Cardiac muscle cell (in vitro differentiated cells and primary cell): ENCODE measurements at places on chromosomes 7 and 10. TPM values are rescaled to one million over a fixed set of nuclear protein-coding genes. Genes with fewer than 3 reads are reported as not detected.

GALNT17 gene
- 2.9 and 4.6 TPM in 2 replicates for polyA plus RNA-seq

LEP gene
- not detected in 2 replicates for polyA plus RNA-seq

KBTBD2 gene
- 35.4 and 45.8 TPM in 2 replicates for polyA plus RNA-seq

OR6B1 gene
- polyA plus RNA-seq, result not detected in 2 replicates

C10orf67 gene
- 0.16 TPM in 1 of 2 replicates, not detected in the other for polyA plus RNA-seq

ZNF862 gene
- 8.7 and 8.9 TPM in 2 replicates for polyA plus RNA-seq

CFAP69 gene
- 2.5 and 3.9 TPM in 2 replicates for polyA plus RNA-seq

TBC1D12 gene
- 3.3 and 5.3 TPM in 2 replicates for polyA plus RNA-seq

PIK3CG gene
- polyA plus RNA-seq, result not detected in 2 replicates

GPR26 gene
- polyA plus RNA-seq, result not detected in 2 replicates

GRCh38 chr10:31698181-31698830 lies 230.3 kb downstream of the ARHGAP12 start:
- peak; percentile 94 for DNase-seq

- no peak for DNase-seq
These were observed 15.4 kb downstream of the TFAM start for GRCh38 chr10:58400609-58401008.

DNA sequence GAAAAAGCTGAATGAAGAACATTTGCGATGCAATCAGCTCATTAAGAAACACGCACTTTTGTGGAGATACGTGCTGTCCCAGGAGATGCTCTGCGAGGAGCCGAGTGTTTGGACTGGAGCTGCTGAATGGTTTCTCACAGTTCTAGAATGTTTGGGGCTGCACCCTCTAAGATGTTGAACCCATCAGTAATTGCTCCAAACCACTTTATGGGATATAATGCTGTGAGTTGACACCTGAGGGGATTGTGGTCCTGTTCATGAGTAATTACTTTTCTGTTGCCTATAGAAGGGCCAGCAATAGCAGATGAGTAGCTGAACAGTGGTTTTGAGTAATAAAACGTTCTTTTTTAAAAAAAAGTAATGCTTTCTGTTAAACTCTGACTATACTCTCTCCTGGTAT lies 63.1 kb downstream of the IKZF1 start:
- DNase-seq, result no peak

DNA sequence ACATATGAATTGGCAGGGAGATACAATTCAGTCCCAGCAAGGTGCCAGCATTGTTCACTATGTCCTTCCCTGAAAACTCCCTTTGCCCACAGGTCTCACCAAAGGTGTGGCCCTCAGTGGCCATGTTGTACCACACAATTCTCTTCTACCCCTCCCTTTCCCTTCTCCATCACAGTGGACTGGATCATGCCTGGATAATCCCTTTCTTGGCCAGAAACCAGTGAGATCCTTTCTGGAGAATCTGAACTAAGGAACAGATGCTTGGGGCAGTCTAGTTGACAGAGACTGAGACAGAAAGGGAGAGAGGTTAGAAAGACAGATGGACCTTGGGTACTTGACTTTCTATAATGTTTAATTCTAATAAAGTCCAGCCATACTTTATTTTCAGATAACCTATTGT lies 9.5 kb downstream of the NMT2 start:
- no peak for DNase-seq

DNA sequence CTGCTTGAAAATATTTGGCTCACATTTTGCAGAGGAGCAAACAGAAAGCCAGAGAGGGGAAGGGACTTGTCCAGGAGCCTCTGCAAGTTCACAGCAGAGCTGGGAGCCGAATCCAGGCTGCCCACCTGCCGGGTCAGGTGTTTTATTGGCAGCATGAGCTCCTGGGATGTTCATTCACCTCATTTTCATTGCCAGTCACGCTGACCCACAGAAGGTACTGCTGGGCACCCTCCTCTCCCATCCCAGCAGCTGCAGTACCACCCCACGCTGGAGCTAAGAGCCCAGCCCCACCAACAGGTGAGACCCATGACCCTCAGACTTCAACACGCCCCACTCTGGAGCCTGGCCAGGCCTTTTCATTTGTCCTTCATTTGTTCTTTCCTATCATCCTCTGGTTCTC lies 102.7 kb downstream of the GRID1 start:
- DNase-seq, result no peak

DNA sequence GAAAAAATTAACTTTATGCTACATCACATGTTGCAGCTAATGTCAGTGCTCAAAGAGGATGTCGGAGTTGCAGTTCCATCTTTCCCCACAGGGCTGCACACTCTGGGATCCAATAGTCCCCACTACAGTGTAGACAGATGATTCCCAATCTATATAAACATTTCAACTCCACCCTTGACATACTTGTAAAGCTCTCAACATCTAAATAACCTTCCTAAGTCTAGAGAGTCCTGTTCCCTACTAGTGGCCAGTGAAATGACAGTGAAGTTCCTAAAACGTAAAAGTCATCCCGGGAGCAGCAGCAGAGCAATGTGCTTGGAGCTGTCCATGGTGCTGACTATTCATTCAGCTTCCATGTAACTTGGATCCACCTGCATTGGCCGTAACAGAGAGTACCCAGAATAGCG lies 145.1 kb downstream of the GRM8 start:
- DNase-seq, result peak; percentile 92

DNA sequence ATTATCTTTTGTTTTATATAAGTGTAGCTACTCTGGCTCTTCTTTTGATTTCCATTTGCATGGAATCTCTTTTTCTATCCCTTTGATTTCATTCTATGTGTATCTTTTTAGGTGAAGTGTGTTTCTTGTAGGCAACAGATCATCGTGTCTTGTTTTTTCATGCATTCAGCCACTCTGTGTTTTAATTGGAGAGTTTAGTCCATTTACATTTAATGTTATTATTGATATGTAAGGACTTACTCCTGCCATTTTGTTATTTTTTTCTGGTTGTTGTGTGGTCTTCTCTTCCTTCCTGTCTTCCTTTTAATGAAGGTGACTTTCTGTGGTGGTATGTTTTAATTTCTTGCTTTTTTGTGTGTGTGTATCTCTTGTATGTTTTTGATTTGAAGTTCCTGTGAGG lies 81.6 kb downstream of the BBS9 start:
- DNase-seq, result no peak

DNA sequence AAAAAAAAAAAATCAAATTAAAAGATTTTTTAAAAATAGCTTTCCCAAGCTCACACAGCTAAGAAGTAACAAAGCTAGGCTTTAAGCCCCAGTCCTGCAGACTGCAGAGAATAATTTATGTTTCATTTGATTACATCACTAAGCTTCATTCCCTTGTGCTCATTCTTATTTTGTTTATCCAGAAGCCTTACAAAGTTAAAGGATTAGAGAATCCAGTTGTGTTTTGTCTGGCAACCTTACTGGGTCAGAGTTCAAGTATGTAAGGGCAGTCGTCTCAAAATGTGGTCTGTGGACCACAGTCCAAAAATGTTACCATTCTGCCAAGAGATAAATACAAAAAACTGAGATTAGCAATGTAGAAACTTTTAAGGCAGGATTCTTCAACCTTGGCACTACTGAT lies 32.1 kb upstream of the EZH2 start:
- peak; percentile 89 for DNase-seq

GRCh38 chr10:97937928-97938327 lies 88.3 kb downstream of the GOLGA7B start:
- no peak for DNase-seq

- no peak for DNase-seq
These were observed 211.4 kb downstream of the THSD7A start for GRCh38 chr7:11620406-11621253.

GRCh38 chr10:98567391-98568133 lies 120.8 kb upstream of the HPS1 start:
- DNase-seq, result peak; percentile 2

DNA sequence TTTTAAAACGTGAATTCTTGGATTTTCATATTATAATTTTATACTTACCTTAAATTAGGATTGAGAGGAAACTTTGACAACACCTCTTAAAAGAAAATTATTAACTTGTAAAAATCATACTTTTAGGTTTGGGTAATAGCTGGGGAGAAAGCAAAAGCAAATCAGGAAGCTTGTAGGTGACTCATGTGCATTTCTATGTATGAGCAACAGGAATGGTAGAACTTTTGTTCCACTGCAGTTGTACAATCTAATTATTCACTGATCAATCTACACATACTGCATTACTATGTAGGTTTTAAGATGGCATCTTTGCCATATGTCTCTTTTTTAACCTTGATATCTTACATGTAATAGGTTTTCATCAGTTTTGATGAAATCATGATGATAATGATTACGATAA lies 223.2 kb downstream of the PRKG1 start:
- no peak for DNase-seq

- peak; percentile 85 for DNase-seq
These were observed 115.8 kb downstream of the SORBS1 start for GRCh38 chr10:95445223-95445836.

DNA sequence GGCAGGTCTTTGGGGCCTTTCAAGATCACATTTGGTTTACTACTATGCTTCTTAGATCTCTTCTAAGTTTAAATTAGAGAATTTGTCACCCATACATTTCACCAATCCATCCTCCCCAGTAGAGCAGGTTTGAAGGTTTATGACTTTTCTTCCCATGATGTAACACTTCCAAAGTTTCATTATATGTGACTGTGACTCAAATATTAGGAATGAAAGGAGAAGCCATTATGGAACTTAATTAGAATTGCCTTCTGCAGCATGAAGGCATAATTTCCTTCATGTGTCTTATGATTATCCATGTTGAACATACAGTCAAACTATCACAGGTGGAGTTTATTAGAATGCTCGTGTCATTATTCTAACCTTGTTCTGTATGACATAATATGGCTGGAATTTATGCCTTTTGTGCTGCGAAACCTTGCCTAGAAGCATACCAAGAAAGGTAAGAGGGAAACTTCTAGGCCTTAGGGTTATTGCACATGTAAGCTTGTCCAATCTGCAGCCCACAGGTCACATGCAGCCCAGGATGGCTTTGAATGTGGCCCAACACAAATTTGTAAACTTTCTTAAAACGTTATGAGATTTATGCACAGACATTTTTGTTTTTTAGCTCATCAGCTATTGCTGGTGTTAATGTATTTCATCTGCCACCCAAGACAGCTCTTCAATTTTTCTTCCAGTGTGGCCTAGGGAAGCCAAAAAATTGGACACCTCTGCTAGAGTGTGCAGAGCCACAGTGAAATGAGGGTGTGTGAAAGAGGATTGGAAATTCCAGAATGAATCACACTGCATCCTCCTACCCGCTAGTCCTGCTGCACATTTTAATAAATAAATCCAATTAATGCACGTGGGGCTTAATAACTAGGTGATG lies 133.6 kb downstream of the TMEM26 start:
- DNase-seq, result no peak

- DNase-seq, result no peak
These were observed 113.5 kb downstream of the AHR start for GRCh38 chr7:17411922-17412321.

DNA sequence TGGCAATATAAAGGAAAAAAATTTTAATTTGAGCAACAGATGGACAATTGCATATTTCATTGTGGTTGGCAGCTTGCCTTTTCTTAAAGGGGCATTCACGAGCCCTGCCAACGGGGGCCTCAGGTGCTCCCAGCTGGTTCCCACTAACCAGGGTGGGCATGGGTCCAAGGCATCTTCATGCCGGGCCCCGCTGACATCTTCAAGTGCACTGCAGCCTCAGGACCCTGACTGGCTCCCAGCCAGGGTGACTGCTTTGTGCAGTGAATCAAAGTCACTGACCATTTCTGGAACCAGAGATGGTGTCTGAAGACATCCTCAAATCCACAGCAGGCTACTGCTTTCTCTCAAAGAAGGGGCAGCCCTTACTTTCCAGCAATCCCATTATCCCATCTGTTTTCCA lies 275.2 kb upstream of the MGMT start:
- no peak for DNase-seq

- peak; percentile 67 for DNase-seq
These were observed 565.5 kb upstream of the IGFBP3 start for GRCh38 chr7:46486256-46487206.

GRCh38 chr10:103254538-103255325 lies 9.0 kb downstream of the RPEL1 start:
- DNase-seq, result no peak

DNA sequence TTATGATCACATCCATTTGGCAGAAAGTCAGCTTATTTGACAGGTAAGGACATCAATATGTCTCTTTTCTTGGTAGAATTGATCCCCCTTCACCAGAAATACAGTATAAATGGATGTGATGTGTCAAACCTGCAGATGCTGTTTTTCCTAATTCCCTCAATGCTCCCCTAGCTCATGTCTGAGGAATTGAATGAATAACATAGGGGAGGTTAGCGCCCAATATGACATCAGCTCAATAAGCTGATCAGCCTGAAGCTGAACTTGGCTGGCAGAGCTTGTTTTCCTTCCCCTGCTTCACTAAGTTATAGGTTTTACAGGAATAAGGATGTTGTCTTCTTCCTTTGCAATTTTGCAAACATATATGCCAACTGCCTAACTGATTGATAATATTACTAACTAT lies 132.5 kb downstream of the REEP3 start:
- DNase-seq, result no peak

DNA sequence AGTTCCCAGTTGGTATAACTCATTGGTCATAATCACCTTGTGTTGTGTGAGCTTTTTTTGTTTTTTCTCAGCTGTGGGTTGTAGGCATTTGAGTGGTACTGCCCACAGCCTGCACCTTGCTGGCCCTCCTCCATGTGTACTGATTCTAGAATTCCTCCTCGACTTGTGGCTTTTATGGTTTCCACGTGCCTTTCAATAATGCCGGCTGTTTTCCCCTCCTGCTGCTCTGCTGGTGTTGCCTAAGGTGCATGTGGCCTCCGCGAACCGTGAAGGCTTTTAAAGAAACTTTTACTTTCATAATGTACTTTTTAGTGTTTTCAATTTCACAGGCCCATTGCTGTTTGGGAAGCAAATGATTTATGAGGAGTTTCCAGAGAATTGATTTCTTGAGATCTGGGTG lies 518.0 kb downstream of the REEP3 start:
- DNase-seq, result no peak

GRCh38 chr7:142438235-142438922 lies 180.5 kb upstream of the PRSS58 start:
- DNase-seq, result peak; percentile 57

- DNase-seq, result no peak
These were observed 40.5 kb upstream of the PPIF start for GRCh38 chr10:79306644-79307220.

GRCh38 chr7:137417464-137417863 lies 73.9 kb upstream of the PTN start:
- DNase-seq, result no peak
